ENCODE measurements at places on chromosomes 12 and 14. TPM values are rescaled to one million over a fixed set of nuclear protein-coding genes. Genes with fewer than 3 reads are reported as not detected.

DNA sequence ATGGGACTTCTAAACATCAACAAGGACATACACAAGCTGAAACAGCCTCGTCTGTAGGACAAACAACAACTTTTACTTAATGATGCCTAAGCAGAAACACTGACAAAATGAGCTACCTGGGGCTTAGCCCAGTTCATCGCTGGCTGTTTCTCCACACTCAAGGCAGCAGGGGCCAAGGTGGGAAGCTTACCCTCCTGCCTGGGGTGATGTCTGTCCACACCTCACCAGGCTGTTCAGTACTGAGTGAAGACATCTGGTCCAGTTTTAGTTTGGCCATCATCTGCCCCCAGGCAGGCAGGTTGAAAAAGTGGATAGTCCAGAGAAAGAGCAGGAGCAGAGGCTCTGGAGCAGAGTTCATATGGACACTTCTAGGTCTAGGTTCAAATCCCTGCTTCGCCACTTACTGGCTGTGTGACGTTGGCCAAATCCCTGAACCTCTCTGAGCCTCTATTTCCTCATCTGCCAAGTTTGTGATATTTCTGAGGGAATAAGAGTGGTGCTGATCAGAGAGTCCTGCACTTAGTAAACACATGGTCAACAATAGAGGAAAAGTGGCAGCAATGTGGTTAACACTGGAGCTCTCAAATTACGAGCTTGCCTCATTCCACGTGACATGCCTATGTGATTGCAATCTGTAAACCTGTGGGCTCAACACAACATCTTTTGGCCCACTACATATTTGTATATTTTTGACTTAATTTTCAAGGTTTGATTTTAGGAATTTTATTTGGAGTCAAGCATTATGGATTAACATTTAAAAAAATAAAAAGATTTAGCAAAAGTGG lies 720.1 kb upstream of the TMEM132C start:
- H3K27ac ChIP-seq = no peak overlapping the region
- no peaks in the 10 kb centered on the region for H3K36me3 ChIP-seq

- H3K4me3 ChIP-seq = no peak overlapping the region
- no peaks in the 10 kb centered on the region for H3K4me1 ChIP-seq
- H3K27me3 ChIP-seq = no peaks in the 10 kb centered on the region
- no peak overlapping the region for H3K27ac ChIP-seq
Measured at GRCh38 chr12:51183816-51184215, 10.9 kb upstream of the TFCP2 start.

Gene PRKAG1
- total RNA-seq = 30.4 TPM

DNA sequence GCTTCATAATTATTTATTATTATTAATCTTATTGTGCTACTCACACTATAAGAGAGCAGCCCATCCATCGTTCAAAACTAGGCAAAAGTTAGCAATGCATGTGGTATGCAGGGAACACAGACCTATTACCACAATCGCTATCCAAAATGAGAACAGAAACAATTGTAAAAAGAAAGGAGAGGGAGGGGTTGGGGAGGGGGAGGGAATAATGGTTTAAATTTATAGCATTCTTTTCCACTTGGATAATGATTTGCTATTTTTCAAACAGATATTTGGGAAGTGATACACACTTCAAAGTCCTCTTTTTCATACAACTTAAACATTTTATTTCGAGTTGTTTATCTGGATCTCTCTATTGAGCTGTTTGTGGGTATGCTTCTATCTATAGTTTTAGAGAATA lies 248.6 kb upstream of the SOX5 start:
- H3K27me3 ChIP-seq = no peaks in the 10 kb centered on the region
- peaks cover 10% of the 10 kb centered on the region for H3K4me1 ChIP-seq
- DNase-seq = no peak
- H3K4me3 ChIP-seq = no peak overlapping the region
- H3K36me3 ChIP-seq = no peaks in the 10 kb centered on the region
- no peak overlapping the region for H3K27ac ChIP-seq

- no peaks in the 10 kb centered on the region for H3K27me3 ChIP-seq
- H3K4me3 ChIP-seq = no peak overlapping the region
- H3K4me1 ChIP-seq = peaks cover 33% of the 10 kb centered on the region
- H3K36me3 ChIP-seq = no peaks in the 10 kb centered on the region
- peak; percentile 25 for DNase-seq
Measured at GRCh38 chr12:501722-502447, 42.1 kb downstream of the B4GALNT3 start.

GRCh38 chr14:92459030-92459949 lies 54.3 kb upstream of the RIN3 start:
- DNase-seq = peak; percentile 41
- no peaks in the 10 kb centered on the region for H3K27me3 ChIP-seq
- H3K36me3 ChIP-seq = no peaks in the 10 kb centered on the region
- H3K4me1 ChIP-seq = no peaks in the 10 kb centered on the region

GRCh38 chr12:110813756-110814155 lies 33.0 kb upstream of the CCDC63 start:
- H3K4me1 ChIP-seq = no peaks in the 10 kb centered on the region
- H3K36me3 ChIP-seq = no peaks in the 10 kb centered on the region
- H3K27me3 ChIP-seq = no peaks in the 10 kb centered on the region

Measured in stomach (tissue), 19 donors.